ENCODE measurements at places on chromosomes 1 and 21. TPM values are rescaled to one million over a fixed set of nuclear protein-coding genes. Genes with fewer than 3 reads are reported as not detected.

The KRTAP13-2 gene
- polyA plus RNA-seq: not detected

The FCMR gene
- polyA plus RNA-seq: 1.8 TPM

The CNKSR1 gene
- 20.2 TPM for polyA plus RNA-seq

The CLDN17 gene
- 0.16 TPM for polyA plus RNA-seq

The SLC45A1 gene
- 0.09 TPM for polyA plus RNA-seq

The OR2T29 gene
- polyA plus RNA-seq: not detected

The TCEA3 gene
- 0.63 TPM for polyA plus RNA-seq

The CNR2 gene
- not detected for polyA plus RNA-seq

The SPRR4 gene
- polyA plus RNA-seq: 1.9 TPM

The REN gene
- not detected for polyA plus RNA-seq

The VWA5B1 gene
- polyA plus RNA-seq: not detected

The CTTNBP2NL gene
- 16.3 TPM for polyA plus RNA-seq

The CELSR2 gene
- 7.3 TPM for polyA plus RNA-seq

The TTLL7 gene
- polyA plus RNA-seq: 8.1 TPM

The AMY2A gene
- not detected for polyA plus RNA-seq

The BTG3 gene
- polyA plus RNA-seq: 29.9 TPM

The TACSTD2 gene
- polyA plus RNA-seq: 382 TPM

The SLC66A1 gene
- polyA plus RNA-seq: 11.6 TPM

The ABCA4 gene
- polyA plus RNA-seq: 0.02 TPM

The INSRR gene
- not detected for polyA plus RNA-seq

The PIGR gene
- 0.01 TPM for polyA plus RNA-seq

The RGS16 gene
- polyA plus RNA-seq: 0.18 TPM

The F13B gene
- polyA plus RNA-seq: not detected

The TNFRSF8 gene
- polyA plus RNA-seq: 0.09 TPM

The PAQR6 gene
- polyA plus RNA-seq: 2.2 TPM

The ATP1A4 gene
- not detected for polyA plus RNA-seq

Data from keratinocyte (primary cell).